Tongue (tissue), 3 donors: ENCODE measurements at places on chromosomes 11 and 22.

DNA sequence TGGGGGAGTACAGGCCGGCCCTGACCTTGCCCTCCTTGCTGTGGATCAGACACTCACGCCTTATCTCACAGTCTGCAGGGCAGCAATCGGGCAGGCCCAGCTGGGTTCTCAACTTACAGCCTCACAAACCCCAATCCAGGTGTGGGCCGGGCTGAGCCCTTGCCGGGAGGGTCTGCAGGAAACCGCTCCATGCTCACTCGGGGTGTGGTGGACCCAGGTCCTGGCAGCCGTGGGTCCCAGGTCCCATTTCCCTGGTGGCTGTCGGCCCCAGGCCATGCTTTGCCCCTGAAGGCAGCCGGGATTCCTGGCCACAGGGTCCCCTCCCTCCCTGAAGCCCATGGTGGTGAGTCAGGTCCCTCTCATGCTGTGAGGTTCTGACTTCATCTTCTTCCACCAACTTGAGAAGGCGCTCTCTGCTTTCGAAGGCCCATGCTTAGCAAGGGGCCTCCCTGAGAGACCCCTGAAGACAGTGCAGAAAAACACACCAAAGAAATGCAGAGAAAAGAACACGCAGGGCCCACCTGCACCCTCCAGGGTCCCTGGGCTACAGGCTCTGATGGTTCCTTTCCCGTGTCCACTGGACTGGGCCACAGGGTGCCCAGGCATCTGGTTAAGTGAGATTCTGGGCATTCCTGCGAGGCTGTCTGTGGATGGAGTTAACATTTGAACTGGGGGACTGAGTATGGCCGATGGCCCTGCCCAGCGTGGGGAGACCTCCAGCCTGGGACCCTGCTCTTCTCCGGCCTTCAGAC, 588.2 kb downstream of the BRD1 start:
- DNase-seq: no peak

- DNase-seq: no peak
Measured at GRCh38 chr22:49084206-49084605, 743.5 kb downstream of the BRD1 start.

GRCh38 chr11:123549926-123550917, 104.2 kb downstream of the SCN3B start:
- no peak for DNase-seq

- peak; percentile 67 for DNase-seq
Measured at GRCh38 chr22:23533328-23533762, 46.7 kb downstream of the IGLL1 start.

DNA sequence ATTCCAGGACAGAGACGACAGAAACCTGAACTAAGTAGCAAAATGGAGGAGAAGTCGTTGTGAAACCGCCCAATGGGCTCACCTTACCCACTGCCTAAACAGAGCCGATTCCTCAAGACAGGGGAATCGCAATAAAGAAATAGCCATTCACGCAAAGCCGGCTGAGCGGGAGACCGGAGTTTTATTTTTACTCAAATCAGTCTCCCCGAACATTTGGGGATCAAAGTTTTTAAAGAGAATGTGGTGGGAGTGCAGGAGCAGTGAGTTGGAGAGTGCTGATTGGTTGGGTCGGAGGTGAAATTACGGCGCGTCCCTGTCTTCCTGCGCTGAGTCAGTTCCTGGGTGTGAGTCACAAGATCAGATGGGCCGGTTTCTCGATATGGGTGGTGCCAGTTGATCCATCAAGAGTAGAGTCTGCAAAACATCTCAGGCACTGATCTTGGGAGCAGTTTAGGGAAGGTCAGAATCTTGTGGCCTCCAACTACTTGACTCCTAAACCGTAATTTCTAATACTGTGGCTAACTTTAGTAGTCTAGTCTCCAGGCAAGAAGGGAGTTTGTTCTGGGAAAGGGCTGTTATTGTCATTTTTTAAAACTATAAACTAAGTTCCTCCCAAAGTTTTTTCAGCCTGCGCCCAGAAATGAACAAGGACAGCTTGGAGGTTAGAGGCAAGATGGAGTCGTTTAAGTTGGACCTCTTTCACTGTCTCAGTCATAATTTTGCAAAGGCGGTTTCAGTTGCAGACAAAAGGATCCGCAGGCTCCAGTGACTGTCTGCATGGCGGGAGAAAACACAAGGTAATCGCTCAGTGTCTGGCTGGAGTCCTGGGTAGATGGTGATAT, 34.1 kb downstream of the OR4D9 start:
- DNase-seq: no peak

GRCh38 chr11:111063726-111064517, 181.6 kb upstream of the POU2AF2 start:
- no peak for DNase-seq

GRCh38 chr11:27004103-27004502, 10.2 kb downstream of the FIBIN start:
- no peak for DNase-seq

DNA sequence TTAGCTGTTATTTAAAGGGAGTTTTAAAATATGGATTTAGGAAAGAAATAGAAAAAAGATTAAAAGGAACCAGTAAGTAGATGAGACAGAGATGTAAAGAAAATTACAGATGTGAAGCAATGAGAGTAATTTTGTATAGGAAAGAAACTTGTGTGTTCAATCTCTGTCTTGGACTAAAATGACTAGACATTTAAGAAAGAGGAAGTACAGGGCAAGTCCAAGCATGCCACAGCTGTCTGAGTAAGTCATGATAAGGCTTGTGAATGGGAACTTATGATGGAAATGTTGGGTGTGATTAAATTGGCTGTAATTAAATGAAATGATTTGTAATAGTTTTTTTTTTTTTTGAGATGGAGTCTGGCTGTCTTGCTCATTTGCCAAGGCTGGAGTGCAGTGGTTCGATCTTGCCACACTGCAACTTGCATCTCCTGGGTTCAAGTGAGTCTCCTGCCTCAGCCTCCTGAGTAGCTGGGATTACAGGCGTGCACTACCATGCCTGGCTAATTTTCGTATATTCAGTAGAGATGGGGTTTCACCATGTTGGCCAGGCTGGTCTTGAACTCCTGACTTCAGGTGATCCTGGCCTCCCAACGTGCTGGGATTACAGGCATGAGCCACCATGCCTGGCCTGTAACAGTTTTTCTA, 5.9 kb upstream of the ACY3 start:
- DNase-seq: no peak

GRCh38 chr11:63914896-63915691, 1.9 kb downstream of the RCOR2 start:
- DNase-seq: no peak

DNA sequence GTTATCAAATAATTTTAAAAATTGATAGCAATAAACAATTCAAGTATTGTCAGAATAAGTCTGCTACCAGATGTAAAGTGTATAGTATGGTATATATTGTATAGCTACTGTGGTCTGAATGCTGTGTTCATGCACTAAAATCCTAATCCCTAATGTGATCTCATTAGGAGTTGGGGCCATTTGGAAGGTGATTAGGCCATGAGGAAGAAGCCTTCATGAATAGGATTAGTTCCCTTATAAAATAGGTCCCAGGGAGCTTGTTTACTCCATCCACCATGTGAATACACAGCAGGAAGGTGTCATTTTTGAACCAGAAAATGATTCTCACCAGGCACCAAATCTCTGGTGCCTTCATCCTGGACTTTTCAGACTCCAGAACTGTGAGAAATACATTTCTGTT, 363.0 kb upstream of the CNTN5 start:
- no peak for DNase-seq
